ENCODE measurements at places on chromosomes 3 and 15.

DNA sequence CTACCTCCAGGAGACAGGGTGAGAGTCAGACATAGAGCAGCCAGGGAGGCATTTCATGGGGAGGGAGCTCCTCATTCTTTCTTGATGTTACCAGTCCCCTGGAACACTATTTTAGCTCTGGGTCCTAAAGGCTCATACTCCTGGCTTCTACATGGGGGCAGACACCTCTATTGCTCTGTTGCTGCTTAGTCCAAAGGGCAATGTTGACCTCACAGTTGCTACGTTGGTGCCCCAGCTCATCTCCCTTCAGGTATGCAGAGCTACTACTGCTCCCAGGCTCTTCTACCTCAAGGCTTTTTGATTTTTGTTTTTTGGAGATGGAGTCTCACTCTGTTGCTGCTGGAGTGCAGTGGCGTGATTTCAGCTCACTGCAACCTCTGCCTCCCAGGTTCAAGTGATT is 245.6 kb upstream of the LRRFIP2 start:
- no peak for DNase-seq

DNA sequence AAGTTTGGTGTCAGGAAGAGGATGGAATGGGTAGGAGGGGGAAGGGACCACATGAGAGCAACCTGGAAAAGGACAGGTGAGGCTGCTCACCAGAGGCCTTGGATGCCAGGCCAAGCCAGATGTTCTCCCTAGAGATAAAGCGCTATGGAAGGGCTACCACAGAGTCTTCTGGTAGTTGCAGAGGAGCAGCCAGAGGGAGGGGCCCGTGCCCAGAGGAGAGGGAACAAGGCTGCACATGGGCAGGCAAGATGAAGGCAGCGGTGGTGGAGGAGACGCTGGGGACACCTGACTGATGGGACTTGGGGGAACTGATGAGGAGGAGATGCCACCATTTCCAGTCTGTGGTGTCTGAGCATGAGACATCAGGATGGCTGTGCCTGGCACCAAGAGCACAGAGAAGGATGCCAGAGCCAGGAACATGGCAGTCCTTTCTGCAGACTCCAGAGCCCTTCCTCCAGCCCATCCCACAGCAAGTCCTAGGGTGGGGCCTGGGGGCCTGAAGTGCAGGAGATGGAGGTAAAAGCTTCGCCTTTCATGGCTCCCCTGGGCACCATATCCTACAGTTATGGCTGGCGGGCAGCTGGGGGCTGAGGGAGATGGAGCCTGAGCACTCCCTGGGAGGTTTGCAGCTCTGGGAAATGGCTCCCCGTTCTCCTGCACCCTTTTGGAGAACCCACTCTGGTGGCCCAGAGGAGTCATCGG is 103.0 kb downstream of the ETFA start:
- no peak for DNase-seq

GRCh38 chr3:65508750-65509422 is 529.8 kb downstream of the MAGI1 start:
- no peak for DNase-seq

DNA sequence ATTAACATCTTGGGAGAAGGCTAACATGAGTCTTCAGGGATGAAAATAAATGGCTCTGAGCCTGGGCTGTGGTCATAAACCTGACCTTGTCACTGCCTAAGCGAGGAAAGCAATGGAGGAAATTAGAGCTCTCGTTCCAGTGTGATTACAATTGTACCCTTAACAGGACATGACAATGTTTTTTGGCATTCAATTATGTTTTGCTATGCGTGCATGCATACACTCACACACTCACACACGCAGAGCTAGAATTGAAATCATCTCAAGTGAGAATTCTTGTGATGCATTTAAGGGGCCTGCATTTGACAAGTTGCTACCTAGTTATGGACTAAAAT is 24.1 kb downstream of the ZNF80 start:
- no peak for DNase-seq

DNA sequence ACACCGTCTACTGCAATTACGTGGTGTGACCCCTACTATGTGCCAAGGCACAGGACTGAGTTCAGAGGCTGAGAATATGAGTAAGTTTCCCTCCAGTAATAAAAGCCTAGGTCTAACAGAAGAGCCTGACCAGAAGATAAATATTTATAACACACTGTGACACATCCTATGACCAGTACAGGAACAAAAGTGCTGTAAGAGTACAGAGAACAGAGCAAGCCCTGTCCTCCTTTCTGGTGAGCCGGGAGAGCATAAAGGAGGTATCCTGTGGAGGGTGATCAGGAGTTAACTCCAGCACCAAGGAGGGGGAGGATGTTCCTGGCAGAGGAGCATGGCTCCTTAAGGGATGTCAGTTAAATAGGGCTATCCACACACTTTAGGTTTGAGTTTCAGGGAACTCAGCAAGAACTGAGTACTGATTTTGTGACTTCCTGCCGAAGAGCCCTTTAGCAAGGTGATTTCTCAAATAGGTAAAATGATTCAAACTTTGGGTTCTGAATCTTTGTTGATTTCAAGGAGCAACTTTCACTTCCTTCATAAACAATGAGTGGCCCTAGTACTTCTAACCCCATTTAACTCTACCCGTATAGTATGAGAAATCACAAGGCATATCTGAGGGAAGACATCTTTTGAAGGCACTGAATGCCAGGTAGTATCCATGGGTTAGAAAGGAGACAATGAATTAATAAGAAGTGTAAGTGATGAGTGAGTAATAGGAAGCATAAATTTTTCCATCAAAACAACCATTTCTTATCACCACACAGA is 198.0 kb downstream of the THRB start:
- DNase-seq: no peak

DNA sequence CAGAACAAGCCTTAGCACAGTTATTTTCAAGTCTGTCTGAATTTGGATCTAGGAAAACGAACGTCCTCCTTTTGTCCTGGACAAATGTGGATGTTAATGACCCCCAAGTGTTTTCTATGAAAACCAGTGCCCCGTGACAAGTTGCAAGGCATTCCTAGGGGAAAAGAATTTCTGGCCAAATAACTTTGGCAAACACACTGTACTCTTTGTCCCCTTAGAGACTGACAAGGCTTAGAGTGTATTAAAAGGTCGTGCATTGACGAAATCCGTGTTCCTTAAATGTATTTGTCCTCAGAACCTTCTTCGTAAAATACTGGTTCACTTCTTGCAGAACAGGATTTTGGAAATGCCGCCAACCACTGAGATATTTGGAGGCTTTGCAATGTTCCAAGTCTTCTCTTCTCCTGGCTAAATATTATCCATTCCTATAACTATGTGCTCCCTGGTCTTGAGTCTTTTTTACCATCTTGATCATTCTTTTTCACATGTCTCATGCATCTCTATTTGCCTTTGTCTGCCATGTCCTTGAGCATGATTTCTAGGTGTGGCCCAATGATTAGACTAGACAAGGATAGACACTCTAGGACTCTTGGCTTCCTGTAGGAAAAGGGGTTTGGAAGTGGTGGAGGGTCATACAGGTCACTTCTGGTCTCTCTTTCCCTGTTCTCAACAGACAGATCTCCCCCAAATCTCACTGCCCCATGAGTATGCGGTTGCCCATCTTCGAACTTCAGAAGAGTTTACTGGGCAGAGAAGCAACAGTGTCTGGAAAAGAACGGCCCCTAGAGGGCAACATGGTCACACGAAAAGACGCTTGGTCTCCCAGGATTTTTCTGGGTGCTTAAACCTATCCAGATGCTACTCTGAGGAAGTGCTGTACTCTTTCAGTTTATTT is 117.5 kb downstream of the EDEM1 start:
- no peak for DNase-seq

- DNase-seq: no peak
Observed at GRCh38 chr15:72318408-72318942, 1.5 kb downstream of the CELF6 start.

- no peak for DNase-seq
Observed at GRCh38 chr3:106629215-106629832, 747.9 kb upstream of the CCDC54 start.

GRCh38 chr15:80904998-80905397 is 84.6 kb downstream of the MESD start:
- no peak for DNase-seq

DNA sequence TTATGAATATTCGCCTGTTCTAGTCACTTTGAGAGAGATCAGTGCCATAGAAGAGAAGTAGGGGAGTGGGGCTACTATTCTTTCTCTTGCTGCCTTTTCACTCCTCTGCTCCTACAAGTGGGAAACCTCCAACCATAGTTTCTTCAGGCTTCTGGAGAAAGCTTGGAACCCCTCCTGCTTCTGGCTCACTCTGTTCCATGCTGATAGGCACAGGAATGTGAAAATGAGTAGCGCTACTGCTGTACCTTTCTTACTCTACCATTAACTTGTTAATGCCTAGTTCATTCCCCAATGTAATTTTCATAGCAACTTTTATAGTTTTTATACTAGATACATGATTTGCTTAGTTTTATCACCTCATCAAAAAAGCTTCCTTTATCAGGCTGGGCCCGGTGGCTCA is 26.7 kb upstream of the JMJD7 start:
- DNase-seq: no peak

DNA sequence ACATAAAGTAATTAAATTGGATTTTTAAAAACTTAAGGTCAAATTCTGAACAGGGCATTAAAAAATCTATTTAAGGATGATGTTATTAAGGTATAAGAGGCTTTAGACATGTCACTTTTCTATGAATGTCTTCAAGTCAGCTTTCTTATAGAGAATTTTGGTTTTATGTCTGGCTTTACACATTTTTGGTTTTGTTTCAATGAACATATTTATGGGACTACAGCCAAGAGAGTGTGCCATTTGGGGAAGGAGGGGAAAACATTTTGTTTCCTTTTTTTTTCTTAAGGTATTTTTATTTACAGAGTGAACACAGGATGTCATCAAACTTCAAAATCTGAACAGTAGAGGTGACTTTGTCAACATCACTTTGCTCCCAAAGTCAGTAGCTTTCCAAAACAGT is 222.8 kb downstream of the DPH6 start:
- DNase-seq: no peak

DNA sequence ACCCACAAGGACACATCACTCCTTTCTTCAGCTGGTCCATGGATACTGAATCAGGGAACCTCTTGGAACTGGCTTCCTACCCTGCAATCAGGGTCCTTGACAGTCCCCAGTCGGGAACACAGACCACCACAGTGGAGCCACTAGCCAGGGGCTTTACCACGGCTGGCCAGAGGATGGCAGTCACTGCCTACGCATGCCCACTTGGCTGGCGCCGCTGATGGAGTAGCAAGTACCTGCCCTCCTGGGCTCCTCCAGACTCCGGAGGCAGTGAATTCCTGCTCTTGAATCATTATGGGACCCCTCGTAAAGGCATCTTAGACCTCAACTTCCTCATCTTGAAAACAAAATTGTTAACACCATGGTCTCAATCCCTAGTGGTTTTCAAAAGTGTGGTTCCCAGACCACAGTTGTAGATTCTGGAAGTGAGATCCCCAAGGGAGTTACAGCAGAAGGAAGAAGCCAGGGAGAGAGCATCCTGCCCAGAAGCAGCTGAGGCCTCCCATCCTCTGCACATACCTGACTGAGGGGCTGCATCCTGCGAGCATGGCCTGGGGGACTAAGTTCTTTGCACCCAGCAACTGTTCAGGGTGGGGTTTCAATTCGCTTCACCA is 9.1 kb upstream of the SKIC8 start:
- DNase-seq: no peak

- DNase-seq: no peak
Observed at GRCh38 chr15:58419803-58420524, 11.8 kb upstream of the LIPC start.

DNA sequence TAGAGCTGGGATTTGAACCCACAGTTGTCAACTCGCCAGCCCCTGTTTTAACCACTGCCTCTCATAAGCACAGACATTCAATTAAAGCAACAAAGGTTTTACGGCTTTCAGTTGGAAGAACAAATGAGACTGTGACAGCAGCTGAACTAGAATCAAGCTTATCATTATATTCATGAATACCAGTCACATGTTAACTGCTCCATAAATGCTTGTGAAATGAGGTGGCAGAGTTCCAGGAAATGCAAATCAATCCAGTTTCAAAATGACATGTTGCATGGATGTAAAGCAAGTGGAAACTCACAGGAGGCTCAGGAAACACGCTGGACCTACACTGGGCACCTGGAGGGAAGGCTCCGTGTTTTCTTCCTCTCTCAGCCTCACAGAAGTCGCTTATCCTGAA is 3.9 kb downstream of the GP5 start:
- no peak for DNase-seq

DNA sequence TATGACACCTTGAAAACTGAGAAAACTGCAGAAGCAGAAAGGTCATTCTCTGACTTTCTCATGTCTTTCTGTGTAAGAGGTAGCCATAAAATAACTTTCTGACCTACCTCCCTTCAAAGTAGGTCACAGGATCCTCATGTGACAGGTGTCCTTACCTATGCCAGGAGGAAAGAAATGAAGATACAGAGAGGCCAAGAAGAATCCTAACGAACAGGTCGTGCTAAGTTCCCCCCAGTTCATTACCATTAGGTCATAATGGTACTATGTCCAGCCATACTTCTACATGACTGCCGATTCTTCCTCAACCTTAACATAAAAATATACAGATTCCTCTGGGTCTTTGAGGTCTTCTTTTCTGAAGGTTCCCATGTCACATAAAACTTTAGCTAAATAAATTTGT is 118.6 kb downstream of the FOXB1 start:
- DNase-seq: no peak

DNA sequence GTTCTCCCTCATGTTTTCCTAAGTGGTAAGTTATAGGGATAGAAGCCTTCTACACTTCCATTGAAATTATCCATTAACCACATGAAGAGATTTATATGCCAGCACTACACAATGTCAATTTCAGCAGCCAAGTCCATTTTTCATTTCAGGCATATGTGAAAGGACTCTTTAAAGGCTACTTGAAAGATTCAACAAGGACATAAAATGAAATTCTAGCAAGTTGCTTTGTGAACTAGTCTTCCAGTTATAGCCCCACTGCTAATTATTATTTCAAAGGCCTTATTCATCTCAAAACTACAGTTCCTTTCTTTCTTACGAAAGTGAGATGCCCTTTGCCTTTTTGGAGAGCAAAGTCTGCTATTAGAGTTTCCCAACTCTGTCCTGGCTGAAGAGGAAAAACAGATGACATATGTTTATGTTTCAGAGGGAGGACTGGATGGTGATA is 66.0 kb upstream of the SLC2A2 start:
- no peak for DNase-seq

- no peak for DNase-seq
Observed at GRCh38 chr3:182583545-182583944, 209.8 kb upstream of the ATP11B start.

- DNase-seq: no peak
Observed at GRCh38 chr3:62100282-62100989, 272.9 kb downstream of the FEZF2 start.

- no peak for DNase-seq
Observed at GRCh38 chr3:44761101-44761423, 357 bp downstream of the KIAA1143 start.

- DNase-seq: no peak
Observed at GRCh38 chr3:171160325-171160724, 133.8 kb upstream of the SLC2A2 start.

DNA sequence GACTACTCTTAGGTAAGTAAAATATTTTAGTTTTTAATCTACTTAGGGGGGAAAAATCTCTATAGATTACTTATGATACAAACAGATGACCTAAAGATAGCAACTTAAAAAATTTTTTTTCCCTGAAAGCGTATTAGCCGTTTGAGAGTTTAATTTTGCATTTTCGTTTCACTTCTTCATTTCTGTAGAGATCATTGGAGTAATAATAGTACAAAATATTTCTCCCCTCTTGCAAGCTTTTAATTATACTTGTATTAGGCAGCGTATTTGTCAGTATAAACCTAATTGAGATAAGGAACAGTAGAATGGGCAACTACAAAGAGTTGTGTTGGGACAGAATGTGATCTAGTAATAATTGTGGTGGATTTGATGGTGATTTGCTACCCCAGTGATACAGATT is 10.3 kb downstream of the SKIL start:
- no peak for DNase-seq

GRCh38 chr3:126446791-126447190 is 28.9 kb downstream of the ZXDC start:
- DNase-seq: no peak
